Renal cortex interstitium (tissue), 15 donors: ENCODE measurements at places on chromosomes 12 and 14.

- DNase-seq: no peak
Measured at GRCh38 chr12:8156416-8156815, 399 bp upstream of the ZNF705A start.

- DNase-seq: no peak
Measured at GRCh38 chr12:20443792-20444191, 75.5 kb downstream of the PDE3A start.

DNA sequence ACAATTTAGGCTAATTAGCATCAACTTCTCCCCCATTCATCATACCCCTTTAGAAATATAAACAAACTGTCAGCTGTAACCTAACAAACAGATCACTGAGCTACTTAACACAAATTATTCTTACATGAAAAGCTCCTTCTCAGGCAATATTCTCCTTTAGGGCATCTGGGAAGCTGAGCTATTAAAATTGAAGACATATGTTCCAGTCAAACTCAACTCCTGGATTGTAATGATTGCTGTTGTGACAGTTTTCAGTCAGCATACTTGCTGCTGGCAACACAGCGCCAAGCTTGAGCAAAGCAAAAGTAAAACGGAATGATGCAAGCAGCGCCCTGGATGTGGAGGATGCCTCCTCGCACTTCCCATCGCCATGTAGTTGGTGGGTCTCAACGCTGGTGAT is 82.4 kb downstream of the SLC25A21 start:
- DNase-seq: no peak

GRCh38 chr12:131397493-131398181 is 313.3 kb upstream of the SFSWAP start:
- no peak for DNase-seq

DNA sequence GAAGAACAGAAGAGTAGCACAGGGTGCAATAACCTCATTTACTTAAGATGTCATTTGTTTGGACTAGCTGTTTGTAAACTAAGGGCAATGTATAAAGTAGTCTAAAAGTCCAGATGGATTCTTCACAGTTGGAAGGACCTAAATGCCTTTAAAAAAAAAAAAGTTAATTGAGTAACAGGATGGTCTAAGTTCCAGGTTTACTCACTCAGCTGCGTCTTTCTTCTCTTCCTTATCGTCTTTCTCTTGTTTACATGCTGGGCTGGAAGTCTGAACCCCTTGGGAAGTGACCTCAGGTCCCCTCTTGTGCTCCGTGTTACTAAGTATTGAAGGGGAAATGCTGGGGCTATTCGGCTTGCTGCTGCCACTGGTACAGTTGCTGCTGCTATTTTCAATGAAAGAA is 82.5 kb downstream of the SH2B3 start:
- no peak for DNase-seq

DNA sequence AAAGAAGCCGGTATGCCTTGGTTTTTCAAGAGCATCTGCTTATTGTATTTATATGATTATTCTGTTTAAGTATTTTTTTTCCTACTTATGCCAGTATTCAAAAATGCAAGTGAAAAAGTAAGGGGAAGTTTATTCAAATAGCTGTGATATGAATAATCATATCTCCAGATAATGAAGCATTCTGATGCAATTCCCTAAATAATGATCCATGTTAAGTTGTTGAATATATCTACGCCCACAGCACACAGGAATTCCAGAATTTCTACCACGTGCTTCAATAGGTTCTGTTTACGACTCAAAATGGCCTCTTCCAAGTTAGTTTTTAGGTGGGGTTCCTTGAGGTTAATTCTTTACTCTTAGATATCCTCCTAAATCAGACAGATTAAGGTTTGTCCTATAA is 208.3 kb downstream of the NAV3 start:
- no peak for DNase-seq

DNA sequence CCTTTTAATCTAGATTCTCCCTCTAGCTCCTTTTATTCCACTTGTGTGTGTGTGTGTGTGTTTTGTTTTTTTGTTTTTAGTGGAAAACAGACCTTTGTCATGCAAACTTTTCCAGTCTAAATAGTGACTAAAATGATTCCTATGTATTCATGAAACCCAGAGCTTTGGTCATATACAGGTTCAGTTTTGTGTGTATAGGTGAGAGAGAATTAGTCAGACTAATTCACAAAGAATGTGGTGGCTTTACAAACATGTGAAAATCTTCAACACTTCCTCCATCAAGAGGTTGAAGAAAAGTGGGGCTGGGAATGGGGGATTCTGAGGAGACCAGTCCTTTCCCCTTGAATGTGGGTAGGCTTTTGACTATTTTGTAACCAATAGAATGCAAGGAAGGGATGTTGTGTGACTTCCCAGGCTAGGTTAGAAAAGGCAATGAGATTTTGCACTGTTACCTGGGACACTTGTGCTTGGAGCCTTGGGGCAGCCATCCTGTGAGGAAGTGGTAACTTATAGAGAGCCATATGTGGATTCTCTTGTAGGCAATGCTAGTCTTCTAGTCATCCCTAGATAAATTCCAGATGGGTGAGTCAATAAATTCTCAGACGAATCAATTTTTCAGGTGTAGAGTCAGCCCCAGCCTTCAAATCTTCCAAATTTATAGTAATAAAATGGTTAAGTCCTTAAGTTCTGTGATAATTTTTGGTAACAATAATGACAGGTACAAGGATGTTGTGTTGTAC is 236.1 kb downstream of the CEP128 start:
- DNase-seq: no peak

DNA sequence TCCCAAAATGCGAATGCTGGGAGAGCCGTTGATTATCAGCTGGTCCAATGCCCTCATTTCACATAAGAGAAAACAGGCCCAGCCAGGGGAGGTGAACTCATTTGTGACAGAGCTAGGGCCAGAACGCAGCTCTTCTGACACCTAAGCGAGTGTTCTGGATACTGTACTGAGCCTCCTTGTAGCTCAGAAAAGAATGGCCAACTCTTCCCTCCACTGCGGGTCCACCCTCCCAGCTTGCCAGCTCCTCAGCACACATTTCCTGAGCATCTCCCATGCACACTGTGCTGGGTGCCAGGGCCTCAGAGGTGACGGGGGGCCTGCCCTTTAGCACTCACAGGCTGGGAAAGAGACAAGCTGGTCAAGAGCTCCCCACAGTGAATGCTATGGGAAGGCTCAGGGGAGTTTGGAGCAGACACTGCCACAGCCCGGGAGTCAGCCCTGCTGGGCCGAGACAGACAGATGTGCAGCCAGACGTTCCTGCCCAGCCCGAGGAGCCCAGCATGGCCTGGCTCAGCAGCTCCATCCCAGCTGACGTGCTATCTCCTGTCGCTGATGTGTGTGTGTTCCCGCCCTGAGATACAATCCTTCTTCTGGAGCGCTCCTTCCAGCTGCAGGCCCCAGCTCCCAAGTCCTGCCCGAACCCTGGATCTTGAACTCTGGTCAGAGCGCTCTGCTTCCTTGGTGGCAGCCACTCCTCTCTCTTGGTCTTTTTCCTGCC is 3.5 kb downstream of the CMTM5 start:
- no peak for DNase-seq

GRCh38 chr14:65772921-65773574 is 360.5 kb downstream of the FUT8 start:
- DNase-seq: no peak

DNA sequence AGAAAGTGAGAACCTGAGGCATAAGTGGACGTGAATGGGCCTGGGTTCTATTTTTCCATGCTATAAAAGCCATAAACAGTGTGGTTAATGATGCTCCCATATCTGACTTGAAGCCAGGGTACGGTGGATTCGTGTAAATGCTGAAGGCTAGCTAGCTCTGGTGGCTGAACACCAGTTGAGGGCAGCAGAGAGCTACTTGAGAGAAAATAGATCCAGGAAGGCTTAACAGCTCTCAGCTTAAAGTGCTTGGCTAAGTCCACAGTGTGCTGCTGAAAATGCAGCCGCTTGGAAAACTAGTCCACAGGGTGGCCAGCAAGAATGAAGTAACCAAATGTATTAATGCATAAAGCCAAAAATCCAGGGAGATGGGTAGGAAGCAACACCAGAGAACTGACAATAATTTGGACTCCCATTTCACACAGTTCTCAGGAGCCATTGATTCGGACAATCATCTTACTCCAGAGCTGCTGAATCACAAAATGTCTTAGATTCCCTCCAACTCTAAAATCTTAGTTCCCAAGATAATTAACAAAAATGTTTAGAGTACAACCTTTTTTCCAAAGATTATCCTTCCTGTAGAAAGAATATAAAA is 15.0 kb upstream of the FOXG1 start:
- DNase-seq: peak; percentile 46

DNA sequence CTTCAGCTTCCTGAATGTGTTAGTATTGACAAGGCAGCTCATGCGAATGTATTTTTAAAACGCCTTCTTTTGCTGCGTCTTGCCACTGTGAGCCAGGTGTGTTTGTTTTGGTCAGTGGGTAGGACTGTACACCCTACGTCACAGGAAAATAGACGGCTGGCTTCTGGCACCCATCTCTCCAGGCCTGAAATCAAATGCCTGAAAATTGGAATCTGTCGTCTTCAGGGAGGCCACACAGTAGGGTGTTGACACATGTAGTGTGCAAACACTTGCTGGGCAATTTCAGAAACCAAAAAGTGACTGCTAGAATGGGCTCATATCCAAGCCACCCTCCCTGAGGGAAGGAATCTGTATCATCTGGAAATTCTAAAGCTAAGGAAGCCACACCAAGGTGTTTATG is 209.3 kb downstream of the TTC8 start:
- DNase-seq: no peak
